Peyer's patch (tissue), 4 donors: ENCODE measurements at places on chromosomes 3 and 15.

GRCh38 chr3:16767006-16767405 is 117.7 kb upstream of the PLCL2 start:
- no peak for DNase-seq

DNA sequence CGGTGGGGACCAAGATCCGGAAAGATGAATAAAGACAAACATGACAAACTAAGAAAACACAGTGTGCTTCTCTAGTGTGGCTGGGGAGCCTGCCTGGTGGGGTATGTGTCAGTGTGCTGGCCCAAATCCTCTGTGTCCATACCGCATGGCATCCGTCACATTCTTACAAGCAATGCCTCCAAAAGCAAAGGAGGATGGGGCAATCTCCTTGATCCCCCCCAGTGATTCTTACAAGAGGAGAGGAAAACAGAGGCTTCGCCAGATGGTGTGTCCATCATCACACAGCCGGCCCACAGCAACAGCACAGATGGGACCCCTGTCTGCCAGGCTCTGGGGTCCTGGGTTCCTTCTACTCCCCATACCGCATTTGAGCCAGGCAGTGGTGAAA is 558 bp upstream of the IL17RC start:
- no peak for DNase-seq

DNA sequence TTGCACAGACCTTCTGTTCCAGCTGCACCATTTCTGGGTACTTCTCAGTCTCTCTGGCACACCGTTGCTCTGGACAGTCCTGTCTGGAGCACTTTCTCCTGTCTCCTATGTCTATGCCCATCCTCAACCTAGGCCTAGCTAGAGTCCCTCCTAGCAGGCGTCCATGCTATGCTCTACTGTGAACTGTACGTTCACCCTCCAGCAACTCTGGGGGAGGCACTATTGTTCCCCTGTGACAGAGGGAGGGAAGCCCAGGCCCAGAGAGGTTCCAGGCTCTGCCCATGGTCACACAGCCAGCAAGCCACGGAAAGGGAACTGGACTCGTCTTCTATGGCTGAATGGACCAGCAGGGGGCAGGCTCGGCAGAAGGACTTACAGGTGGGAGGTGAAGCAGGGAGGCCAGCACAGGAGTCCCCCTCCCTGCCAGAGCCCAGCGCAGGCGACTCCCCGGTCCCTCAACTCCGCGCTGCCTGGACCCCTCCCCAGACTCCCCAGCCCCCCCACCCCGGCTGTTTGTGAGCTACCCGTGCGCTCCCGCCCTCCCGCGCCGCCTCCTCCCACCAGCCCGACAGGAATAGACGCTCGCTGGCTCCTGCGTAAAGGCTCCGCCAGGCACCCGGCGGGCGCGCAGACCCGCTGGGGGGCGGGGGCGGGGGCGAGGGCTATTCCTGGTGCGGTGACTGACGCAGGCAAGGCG is 1.7 kb upstream of the LINGO1 start:
- peak; percentile 59 for DNase-seq

DNA sequence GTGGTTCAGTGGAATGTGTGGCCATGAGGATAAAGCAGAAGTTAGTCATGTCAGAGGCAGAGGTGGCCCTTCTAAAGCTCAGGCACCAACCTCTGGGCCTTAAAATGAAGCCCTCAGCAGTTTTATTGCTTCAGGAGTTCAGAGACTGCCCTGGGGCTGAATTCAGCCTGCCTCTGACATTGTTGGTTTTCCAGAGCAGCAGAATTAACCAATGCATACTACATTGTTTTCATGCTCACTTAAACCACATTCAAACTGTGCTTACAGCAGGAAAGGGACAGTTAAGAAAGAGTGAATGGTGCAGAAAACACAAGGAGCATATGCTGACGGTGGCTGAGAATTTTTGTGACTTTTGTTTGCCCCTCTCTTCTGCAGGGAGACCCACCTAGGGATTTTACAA is 320.2 kb downstream of the CHST2 start:
- no peak for DNase-seq

- DNase-seq, result no peak
These were observed 27.6 kb downstream of the GNB5 start for GRCh38 chr15:52163321-52164190.

DNA sequence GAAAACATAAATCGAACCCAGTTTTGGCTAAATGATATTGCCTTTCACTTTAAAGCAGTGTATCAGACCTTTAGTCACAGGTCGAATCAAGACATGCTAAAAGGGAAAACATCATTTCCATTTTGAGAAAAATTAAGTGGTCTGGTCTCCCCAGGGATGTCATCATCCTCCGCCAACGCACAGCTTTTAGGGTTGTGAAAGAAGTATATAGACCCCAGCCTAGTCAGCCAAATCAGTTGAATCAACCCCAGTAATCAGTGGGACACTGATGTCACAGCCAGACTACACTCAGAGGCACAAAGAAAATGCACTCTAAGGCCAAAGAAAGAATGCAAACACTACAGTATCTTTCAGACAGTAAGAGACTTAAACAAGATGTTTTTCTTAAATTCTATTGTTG is 187.4 kb downstream of the ZIC4 start:
- no peak for DNase-seq

- DNase-seq, result no peak
These were observed 153.8 kb downstream of the EBLN2 start for GRCh38 chr3:73215281-73215680.

- DNase-seq, result no peak
These were observed 419.5 kb upstream of the C2CD4B start for GRCh38 chr15:62584301-62585235.

DNA sequence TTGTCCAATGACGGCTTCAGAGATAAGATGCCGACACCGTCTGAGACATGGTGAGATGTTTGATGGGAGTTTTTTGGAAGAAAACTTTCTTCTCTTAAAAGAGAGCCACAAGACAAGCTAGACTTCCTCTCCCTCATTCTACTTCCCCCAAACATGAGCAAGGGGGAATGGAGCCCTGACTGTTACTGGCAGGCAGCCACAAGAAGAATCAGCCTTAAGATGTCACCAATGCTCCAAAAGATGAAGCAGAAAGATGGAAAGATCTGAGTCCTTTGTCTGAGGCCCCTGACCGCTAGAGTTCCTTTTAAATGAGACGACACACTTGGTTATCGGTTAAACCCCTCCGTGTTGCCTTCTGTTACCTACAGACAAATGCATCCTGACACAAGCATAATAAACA is 108.7 kb downstream of the ST8SIA2 start:
- DNase-seq, result no peak

GRCh38 chr15:57216288-57216687 is 160.0 kb upstream of the CGNL1 start:
- DNase-seq, result no peak
